ENCODE measurements at places on chromosomes 2 and 18. TPM values are rescaled to one million over a fixed set of nuclear protein-coding genes. Genes with fewer than 3 reads are reported as not detected.
A peak's percentile ranks its signal among the peaks of the same experiment; 100 is the strongest.

DNA sequence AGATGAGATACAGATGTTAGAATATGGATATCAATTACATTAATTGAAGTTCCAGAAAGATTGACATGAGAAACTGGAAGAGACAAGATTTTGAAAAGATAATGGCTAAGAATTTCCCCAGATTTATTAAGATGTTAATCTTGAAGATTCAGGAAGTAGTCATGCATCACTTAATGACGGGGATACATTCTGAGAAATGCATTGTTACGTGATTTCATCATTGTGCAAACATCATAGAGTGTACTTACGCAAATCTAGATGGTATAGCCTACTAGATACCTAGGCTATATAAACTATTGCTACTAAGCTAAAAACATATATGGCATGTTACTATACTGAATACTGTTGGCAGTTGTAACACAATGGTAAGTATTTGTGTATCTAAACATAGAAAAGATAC lies 6.8 kb upstream of the CHMP3 start:
- no peak for DNase-seq

DNA sequence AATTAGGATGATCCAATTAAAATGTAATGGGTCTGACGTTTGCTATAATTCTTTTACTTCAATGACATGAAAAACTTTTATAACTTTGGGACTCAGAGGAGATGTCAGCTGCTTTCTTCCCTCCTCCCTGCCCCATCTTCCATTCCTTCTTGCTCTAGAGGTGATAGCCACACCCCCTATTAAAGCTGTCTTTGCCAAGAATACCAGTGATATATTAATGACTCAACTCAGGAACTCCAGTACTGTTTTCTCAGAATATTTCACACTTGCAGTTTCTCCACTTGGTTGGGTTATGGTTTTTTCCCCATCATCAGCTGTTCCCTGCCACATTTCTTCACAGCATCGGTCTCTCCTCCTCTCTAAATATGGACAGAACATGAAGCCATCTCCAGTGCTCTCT lies 184.0 kb downstream of the KCNE4 start:
- DNase-seq: no peak

Gene SOWAHC
- 0.26 TPM for total RNA-seq

DNA sequence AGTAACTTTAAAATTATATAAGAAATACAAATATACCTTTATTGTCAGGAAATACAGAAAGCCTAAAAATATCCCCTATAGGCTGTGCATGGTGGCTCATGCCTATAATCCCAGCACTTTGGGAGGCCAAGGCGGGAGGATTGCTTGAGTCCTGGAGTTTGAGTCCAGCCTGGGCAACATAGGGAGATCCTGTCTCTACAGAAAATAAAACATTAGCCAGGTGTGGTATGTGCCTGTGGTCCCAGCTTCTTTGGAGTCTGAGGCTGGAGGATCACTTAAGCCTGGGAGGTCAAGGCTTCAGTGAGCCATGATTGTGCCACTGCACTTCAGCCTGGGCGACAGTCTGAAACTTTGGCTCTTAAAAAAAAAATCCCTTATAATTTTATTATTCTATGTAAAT lies 29.1 kb downstream of the GLS start:
- DNase-seq: no peak

GRCh38 chr2:108614043-108614545 lies 79.8 kb downstream of the LIMS1 start:
- DNase-seq: no peak

- DNase-seq: no peak
These were observed 472.7 kb downstream of the CMPK2 start for GRCh38 chr2:6392966-6393365.

Gene LRRC30
- not detected for total RNA-seq

DNA sequence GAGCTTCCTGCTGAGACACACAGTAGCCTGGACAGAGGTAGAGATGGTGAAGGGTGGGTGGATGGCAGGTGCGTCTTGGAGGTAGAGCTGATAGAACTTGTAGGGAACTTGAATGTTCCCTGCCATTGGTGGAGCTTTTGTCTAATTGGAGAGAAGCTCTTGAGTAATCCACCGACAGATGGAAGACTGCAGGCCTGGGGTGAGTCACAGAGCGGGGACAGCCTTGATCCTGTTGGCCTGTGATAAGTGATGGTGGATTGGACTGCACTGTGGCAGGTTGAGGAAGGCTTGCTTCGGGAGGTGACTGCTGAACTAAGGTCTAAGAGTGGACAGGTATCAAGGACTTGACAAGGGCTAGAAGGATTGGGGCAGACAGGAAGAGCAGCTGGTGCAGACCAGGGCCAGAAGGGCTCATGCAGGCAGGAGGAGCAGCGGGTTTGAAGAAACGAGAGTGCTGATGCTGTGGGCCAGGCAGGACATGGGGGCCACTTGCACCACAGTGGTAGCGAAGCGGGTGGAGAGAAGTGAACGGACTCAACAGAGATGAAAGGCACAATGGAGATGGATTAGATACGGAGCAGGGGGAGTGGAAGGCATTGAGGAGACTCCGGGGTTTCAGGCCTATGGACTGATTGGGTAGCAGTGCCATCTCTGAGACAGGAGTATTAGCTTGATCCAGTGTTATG lies 16.3 kb downstream of the CABLES1 start:
- no peak for DNase-seq

- DNase-seq: no peak
These were observed 115.6 kb upstream of the RMDN2 start for GRCh38 chr2:37809525-37809924.

Gene NMS
- not detected for total RNA-seq

Gene STRN
- total RNA-seq: 27.0 TPM

Gene TTLL4
- 71.2 TPM for total RNA-seq

GRCh38 chr2:635687-636621 lies 41.3 kb downstream of the TMEM18 start:
- peak; percentile 51 for DNase-seq

DNA sequence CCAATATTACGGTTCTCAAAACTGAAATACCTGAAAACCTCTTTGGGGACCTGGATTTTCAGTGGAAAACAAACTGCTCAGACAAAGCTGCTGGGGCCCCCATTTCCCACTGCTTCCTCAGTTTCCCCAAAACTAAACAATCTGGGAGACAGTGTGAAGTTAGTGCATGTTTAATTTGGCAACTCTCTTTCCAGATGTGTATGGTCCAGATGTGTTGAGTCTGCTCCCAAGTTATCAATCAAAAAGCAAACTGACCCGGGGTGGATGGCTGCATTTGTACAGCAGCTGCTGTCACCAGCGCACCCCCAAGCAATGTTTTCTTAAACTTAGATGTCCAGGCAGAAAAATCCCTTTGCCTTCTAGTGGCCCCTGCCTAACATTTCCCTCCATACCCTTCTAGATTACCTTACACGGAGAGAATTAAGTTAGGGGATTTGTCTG lies 136.9 kb downstream of the COPS8 start:
- no peak for DNase-seq

DNA sequence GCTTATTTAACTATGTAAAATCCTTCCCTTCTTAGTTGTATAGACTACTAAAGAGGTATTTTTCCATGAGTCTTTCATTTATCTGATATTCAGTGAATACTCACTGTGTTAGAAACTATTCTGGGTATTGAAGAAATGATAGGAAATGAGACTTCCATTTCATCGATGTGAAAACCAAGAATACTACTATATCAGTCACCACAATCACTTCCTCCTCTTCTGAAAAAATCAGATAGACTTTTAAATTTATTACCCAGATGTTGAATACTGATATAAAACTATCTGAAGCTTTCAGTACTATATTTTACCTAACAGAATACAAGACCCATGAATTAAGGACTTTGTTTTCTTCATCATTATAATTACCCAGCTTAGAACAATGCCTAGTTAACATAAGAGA lies 1801.1 kb upstream of the CELF4 start:
- no peak for DNase-seq

Gene UPP2
- total RNA-seq: not detected

DNA sequence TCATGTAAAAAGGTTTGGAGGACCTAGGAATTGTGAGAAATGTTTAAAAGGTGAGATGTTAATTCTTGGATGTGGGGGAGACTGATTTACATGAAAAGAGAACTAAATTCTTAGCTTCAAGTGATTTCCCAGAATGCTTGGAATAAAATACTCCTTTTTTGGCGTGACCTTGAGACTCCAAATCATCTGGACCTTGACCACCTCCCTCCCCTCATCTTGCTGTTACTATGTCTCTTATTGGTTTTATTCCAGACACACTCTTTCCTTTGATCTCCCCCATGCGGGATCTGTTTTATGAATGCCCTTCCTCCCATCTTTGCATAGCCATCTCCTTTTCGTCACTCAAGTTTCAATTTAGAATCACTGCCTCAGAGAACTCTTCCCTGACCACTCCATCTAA lies 20.0 kb upstream of the LRRTM1 start:
- no peak for DNase-seq

Data from activated CD4-positive, alpha-beta T cell treated with anti-CD3 and anti-CD28 coated beads, Interleukin-2, amount 10 ng/mL, durations not matched to agents 24 days and 14 days (primary cell).